Smooth muscle cell of bladder (primary cell): ENCODE measurements at places on chromosomes 3 and 15. TPM values are rescaled to one million over a fixed set of nuclear protein-coding genes. Genes with fewer than 3 reads are reported as not detected.

Gene IQCF5
- total RNA-seq = not detected in 2 replicates

Gene PCNP
- total RNA-seq = 90.3 and 104 TPM in 2 replicates

Gene SRGAP3
- 3.6 and 6.7 TPM in 2 replicates for total RNA-seq

Gene TRH
- 0.37 TPM in 1 of 2 replicates, not detected in the other for total RNA-seq

Gene RPS17
- 2,706 and 3,179 TPM in 2 replicates for total RNA-seq

Gene PPP1R14D
- not detected in 2 replicates for total RNA-seq

Gene DNAH12
- total RNA-seq = under 0.01 and 0.18 TPM in 2 replicates

Gene USP8
- 35.3 and 39.0 TPM in 2 replicates for total RNA-seq

Gene MINAR1
- total RNA-seq = 0.57 and 0.65 TPM in 2 replicates

Gene EXOG
- 8.7 and 10.1 TPM in 2 replicates for total RNA-seq

Gene DNAJA4
- total RNA-seq = 1.00 and 3.5 TPM in 2 replicates

Gene CFAP161
- total RNA-seq = not detected in 2 replicates

Gene LMAN1L
- not detected in 2 replicates for total RNA-seq

Gene PSTPIP1
- total RNA-seq = 0.28 TPM in 1 of 2 replicates, not detected in the other

Gene TNK2
- 4.0 and 5.6 TPM in 2 replicates for total RNA-seq

Gene CHRD
- 1.4 and 1.9 TPM in 2 replicates for total RNA-seq

Gene DUOX2
- total RNA-seq = under 0.01 TPM in 1 of 2 replicates, not detected in the other

Gene TMEM212
- total RNA-seq = not detected in 2 replicates

Gene SUCNR1
- total RNA-seq = 0.14 and 0.37 TPM in 2 replicates

Gene OXTR
- 0.37 and 0.57 TPM in 2 replicates for total RNA-seq

Gene RHOA
- 401 and 422 TPM in 2 replicates for total RNA-seq

Gene ZNF860
- total RNA-seq = 0.28 TPM in 2 replicates

Gene LRRC2
- total RNA-seq = 6.0 and 6.8 TPM in 2 replicates

Gene LRRIQ4
- total RNA-seq = not detected in 2 replicates

Gene CMTM6
- total RNA-seq = 98.5 and 104 TPM in 2 replicates

Gene ROBO1
- 98.5 and 150 TPM in 2 replicates for total RNA-seq

Gene CPB1
- total RNA-seq = not detected in 2 replicates

Gene PLSCR1
- 44.5 and 50.2 TPM in 2 replicates for total RNA-seq

Gene CDAN1
- 9.3 and 10.5 TPM in 2 replicates for total RNA-seq

Gene CCR8
- not detected in 2 replicates for total RNA-seq

Gene OR5K2
- total RNA-seq = not detected in 2 replicates

Gene ST3GAL6
- total RNA-seq = 4.8 and 15.6 TPM in 2 replicates

Gene KLHL40
- total RNA-seq = not detected in 2 replicates

Gene GABRA5
- 0.09 and 0.14 TPM in 2 replicates for total RNA-seq

Gene SEMA6D
- total RNA-seq = 13.4 and 22.9 TPM in 2 replicates

Gene CACNA2D3
- 0.14 and 0.18 TPM in 2 replicates for total RNA-seq

Gene RTP4
- total RNA-seq = 1.6 and 2.0 TPM in 2 replicates

Gene TRIP4
- total RNA-seq = 7.4 and 8.2 TPM in 2 replicates

Gene CIDEC
- total RNA-seq = 0.14 and 0.18 TPM in 2 replicates

Gene SPINK8
- total RNA-seq = not detected in 2 replicates

Gene GUCA1C
- not detected in 2 replicates for total RNA-seq

Gene MST1R
- total RNA-seq = 0.14 and 0.55 TPM in 2 replicates

Gene POLQ
- 1.8 and 2.4 TPM in 2 replicates for total RNA-seq

Gene GATM
- 0.14 and 0.55 TPM in 2 replicates for total RNA-seq

Gene SLC28A2
- total RNA-seq = under 0.01 TPM in 1 of 2 replicates, not detected in the other

Gene MLF1
- 8.1 and 12.9 TPM in 2 replicates for total RNA-seq

Gene RARB
- 4.4 and 10.3 TPM in 2 replicates for total RNA-seq

Gene GABRR3
- total RNA-seq = 0.09 and 0.14 TPM in 2 replicates
